ENCODE measurements at places on chromosomes 4 and X.

DNA sequence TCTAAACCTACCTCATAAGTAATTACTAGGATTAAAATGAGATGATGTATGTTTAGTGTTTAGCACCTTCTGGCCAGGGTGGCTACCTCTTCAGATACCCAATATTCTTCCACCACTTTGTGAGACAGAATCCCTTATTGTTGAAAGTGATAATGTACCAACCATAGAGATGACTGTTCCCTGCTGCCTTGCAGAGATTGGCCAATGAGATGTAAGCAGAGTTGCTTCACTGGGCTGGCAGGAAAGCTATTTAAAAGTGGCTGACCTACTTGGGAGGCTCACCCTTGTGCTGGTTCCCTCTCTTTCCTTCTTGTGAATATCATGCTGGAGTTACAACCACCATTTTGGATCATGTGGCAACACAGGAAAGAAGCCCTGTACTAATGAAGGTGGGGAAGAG lies 58.9 kb downstream of the TMEM154 start:
- DNase-seq: no peak

DNA sequence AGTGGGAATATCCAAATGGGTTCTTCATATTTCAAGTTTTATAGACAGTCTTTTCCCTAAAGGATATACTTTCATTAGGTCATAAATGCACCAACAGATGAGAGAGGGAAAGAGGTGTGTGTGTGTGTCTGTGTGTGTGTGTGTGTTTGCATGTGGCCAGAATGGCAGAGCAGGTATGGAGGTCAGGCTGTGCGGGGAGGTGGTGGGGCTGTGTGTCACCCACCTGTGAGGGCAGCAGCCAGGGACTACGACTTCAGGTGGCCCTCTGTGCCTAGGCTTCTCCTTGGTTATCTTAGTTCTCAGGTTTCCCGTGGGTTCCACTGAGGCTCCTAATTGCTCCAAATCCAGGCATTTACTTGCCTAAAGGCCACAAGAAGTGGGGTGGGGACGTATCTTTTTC lies 14.6 kb downstream of the HAND2 start:
- no peak for DNase-seq

DNA sequence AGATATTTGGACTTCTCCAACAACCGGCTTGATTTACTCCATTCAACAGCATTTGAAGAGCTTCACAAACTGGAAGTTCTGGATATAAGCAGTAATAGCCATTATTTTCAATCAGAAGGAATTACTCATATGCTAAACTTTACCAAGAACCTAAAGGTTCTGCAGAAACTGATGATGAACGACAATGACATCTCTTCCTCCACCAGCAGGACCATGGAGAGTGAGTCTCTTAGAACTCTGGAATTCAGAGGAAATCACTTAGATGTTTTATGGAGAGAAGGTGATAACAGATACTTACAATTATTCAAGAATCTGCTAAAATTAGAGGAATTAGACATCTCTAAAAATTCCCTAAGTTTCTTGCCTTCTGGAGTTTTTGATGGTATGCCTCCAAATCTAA lies 19.3 kb upstream of the TLR8 start:
- no peak for DNase-seq

DNA sequence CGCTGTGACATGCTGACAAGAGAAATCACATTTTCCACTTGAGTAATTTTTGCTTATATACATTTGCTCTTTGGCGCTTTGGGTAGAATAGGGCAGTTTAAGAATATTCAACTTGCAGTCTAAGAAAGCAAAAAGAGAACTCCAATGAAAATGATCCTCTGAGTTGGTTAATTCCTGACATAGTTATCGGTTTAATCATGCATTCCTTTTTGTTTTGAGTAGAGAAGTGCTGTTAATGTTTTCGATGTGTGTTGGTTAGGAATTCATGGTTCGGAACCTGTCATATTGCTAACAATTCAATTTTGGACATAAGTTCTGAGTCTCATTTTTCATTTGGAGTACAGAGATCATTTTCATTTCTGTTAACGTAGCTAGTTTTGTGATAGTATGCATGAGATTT lies 700.6 kb upstream of the PITX2 start:
- no peak for DNase-seq

DNA sequence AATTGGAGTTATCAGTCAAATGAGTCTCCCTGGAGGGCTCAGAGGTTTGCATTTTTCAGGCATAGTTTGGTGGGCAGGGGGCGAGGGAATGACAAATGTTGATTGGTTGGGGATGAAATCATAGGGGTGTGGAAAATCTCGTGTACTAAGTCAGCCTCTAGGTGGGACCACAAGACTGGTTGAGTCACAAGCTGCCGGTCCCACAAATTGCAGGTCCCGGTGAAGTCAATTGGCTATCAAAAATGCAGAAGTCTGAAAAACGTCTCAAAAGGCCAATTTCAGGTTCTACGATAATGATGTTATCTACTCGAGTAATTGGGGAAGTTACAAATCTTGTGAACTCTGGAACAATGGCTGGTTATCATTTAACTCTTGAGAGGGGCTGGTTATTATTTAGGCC lies 98.8 kb upstream of the DHX15 start:
- DNase-seq: no peak

DNA sequence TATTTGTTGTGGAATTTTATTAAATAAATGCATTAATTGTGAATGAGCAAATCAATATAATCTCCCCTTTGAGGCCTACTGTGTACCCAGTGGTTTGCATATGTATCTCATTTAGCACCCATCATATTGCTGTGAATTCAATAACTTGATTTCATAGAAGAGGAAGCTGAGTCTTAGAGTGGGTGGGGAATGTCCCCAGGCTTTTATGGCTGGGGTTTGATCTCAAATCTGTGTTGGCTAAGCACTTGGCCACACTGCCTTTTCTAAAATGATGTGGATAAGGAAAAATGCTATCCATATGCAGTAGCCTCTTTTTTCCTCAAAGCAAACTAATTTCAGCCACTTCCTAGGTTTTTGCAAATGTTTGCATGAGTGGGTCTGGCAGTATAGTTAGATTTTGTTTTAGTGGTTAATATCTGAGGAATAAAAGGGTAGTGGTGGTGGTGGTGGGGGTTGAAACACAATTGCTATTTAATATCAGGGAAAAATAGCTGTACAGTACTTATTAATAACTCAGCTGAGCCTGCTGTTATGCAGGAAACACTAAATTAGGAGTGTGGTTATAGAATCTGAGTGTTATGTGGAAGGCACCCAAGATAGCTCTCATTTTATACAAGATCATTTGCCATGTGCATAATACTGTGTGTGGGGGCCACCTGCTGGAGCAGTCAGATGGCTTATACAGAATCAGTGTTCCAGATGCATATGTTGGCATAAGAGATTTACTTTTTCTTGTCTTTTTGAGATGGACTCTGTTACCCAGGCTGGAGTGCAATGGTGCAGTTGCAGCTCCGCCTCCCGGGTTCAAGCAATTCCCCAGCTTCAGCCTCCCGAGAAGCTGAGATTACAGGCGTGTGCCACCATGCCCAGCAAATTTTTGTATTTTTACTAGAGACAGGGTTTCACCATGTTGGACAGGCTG lies 108.0 kb downstream of the TMEM131L start:
- peak; percentile 29 for DNase-seq

DNA sequence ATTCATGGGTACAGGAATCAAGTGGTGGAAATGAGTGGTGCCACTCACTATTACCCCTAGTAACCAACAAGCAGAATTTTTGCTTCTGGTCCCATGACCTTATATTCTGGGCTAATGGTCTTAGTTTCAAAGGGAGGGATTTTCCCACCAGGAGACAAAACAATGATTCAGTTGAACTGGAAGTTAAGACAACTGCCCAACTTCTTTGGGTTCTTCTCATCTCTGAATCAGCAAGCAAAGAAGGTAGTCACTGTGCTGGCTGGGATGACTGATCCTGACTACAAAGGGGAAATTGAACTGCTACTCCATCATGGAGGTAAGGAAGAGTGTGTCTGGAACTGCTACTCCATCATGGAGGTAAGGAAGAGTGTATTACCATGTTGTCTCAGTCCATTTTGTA lies 87.2 kb downstream of the IL13RA2 start:
- no peak for DNase-seq

- DNase-seq: no peak
These were observed 140.5 kb downstream of the KLHL8 start for GRCh38 chr4:87079967-87080366.

- no peak for DNase-seq
These were observed 291.9 kb upstream of the TENM3 start for GRCh38 chr4:181951265-181951664.

- no peak for DNase-seq
These were observed 64.2 kb downstream of the SPINK2 start for GRCh38 chr4:56757261-56757746.

GRCh38 chr4:25500626-25501316 lies 123.7 kb downstream of the ANAPC4 start:
- no peak for DNase-seq

DNA sequence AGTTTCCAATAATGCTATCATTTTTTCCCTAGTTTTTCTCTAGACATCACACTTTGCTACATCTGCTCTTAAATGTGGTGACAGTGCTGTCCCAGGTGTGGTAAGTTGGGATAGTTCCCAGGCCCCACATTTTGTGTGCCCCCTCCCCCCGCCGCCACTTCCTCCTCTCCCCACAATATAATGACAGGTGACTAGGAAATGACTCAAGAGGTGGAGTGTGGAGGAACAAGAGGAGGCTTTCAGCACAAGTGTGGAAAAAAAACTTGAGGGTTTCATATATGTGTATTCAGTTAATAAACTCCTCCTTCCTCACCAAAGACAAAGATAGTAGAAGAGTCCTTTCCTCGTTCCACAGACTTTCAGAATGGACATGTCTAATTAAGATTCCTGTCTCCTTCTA lies 18.3 kb upstream of the IL21 start:
- no peak for DNase-seq

DNA sequence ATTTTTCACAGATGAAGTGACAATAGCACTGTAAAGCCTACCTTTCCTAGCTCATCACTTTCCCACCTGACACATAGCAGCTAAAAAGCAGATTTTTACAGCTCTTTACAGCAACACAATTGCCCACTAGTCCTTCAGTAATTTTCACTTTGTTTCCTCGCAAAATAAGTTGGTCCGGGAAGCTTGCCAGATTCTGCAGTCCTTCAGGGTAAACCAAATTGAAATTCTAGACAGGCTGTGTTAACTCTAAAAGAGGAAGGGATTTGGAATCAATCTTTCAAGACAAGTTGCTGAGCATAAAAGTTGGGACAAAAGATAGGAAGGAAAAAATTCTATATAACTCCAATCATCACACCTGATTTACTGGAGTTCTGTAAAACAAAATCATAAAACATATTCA lies 8.7 kb downstream of the C1QTNF7 start:
- no peak for DNase-seq

- no peak for DNase-seq
These were observed at the start of gene DGAT2L6 for GRCh38 chrX:70176938-70177533. TSS of gene DGAT2L6 (plus strand) at chrX:70177483. CDS start at chrX:70177583, 100 bp downstream.

GRCh38 chrX:118347736-118348135 lies 1.8 kb downstream of the WDR44 start:
- no peak for DNase-seq

DNA sequence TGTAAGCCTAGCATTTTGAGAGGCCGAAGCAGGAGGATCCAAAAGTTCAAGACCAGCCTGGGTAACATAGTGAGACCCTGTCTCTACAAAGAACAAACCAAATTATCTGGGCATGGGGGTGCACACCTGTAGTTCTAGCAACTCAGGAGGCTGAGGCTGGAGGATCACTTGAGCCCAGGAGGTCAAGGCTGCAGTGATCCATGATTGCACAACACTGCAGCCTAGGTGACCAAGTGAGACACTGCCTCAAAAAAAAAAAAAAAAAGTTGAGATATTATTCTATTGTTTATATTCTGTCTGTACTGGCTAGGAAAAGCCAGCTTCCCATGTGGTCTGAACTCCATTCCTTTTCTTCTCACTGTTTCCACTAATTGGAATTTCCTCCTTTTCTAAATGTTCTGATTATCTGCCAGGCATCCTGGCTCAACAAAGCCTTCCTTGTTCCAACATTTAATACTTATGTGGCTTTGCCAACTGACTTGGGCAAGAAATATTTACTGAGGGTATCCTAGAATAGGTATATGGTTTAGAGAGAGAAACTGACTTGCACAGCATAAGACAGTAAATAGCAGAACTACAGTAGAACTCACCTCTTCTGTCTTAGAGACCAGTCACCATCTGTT lies 175.2 kb upstream of the ADAMTS3 start:
- DNase-seq: no peak

- DNase-seq: no peak
These were observed 120.5 kb downstream of the ADGRL3 start for GRCh38 chr4:61320631-61321030.

DNA sequence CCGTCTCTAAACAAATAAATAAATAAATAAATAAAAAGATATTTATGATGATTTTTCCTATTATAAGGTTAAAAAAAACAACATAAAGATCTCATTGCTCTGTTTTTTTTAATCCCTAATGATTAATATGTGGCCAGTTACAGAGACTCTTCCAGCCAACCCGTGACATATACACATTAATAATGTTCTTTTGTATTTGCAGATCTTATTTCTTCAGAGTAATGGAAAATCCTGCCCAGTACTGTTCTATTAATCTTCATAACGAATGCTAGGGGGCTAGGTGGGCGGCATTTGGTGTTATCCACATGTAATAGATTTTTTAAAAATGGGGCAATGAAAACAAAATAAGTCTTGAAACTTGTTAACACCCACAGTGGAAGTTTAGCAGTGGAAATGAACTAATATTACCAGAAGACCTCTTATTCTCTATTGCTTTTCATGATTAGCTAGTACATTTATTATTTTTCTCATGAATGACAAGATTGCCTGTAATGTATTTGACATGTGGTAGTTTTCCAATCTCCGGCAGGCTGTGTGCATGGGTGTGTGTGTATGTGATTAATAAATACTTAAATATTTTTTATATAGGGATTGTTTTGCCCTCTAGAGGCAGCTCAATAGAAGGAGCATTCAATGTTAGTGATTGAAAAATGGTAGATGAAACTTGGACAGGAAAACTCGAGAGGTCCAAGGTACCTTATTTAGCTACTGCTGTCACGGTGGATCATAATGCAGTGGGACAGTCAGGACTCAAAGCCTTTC lies 457.4 kb downstream of the IL1RAPL1 start:
- no peak for DNase-seq

- DNase-seq: no peak
These were observed 31.6 kb upstream of the CT47C1 start for GRCh38 chrX:119041175-119041574.

- no peak for DNase-seq
These were observed 14.2 kb downstream of the CHST7 start for GRCh38 chrX:46587753-46588171.

DNA sequence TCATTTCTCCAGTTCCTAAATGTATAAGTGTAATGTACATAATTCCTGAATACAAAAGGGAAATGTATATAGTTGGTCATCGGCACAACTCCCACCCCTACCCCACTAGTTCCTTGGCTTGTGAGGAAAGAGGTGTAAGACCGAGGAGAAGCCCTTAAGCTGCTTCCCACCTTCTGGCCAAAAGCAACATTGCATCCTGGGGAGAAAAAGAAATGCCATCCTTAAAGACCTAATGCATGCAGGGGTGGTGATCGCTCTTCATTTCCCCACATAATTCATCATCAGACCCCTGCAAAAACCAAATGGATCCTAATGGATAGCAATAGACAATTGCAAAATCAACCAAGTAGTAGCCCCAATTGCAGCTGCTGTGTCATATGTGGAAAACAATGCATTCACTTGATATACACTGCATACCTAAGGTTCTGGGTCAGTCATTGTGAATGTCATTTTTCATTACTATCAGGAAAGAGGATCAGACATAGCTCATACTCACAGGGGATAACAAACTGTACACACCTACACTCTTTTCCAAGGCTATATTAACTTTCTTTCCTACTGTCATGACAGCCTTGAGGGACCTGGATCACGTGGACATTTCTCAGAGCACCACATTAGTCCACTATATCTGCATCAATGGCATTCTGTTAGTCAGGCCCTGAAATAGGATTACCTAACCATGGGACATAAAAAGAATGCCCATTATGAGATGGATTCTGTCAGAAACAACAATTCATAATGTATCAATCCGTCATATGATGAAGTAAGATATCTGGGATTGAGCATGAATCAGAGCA lies 31.7 kb upstream of the NFXL1 start:
- DNase-seq: no peak

Data from stimulated activated CD4-positive, alpha-beta T cell treated with anti-CD3 and anti-CD28 coated beads, Interleukin-12 subunit alpha, Interleukin-12 subunit beta, amount 100 ng/mL, for 24 hours (primary cell).